ENCODE measurements at places on chromosomes 6 and 20.

- DNase-seq = no peak
These were observed 3.7 kb downstream of the CSNK2A1 start for GRCh38 chr20:539848-540247.

DNA sequence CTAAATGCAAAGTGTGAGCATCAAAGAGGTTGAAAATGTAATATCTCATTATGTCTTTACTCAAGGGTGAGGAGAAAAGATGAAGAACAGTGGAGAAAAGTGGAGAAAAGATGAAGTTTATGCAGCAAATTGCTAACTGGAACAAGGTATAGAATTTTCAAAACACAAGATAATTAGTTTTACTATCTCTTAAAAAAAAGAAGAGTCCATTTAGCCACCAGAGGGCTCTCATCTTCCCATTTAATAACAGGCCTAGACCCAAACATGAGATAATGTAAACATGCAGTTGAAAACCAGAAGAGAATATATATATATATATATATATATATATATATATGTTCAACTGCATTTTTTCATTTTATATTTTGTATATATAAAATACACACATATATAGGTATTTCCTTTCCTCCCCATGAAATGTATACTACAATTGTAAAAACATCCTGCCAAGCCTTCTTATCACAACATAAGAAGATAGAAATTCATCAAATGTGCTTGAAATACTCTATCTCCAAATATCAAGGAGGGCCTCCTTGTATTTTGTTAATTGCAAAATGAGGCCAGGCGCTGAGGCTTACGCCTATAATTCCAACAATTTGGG lies 78.4 kb downstream of the ADTRP start:
- no peak for DNase-seq

- no peak for DNase-seq
These were observed 10.5 kb downstream of the CRISP3 start for GRCh38 chr6:49733680-49734079.

DNA sequence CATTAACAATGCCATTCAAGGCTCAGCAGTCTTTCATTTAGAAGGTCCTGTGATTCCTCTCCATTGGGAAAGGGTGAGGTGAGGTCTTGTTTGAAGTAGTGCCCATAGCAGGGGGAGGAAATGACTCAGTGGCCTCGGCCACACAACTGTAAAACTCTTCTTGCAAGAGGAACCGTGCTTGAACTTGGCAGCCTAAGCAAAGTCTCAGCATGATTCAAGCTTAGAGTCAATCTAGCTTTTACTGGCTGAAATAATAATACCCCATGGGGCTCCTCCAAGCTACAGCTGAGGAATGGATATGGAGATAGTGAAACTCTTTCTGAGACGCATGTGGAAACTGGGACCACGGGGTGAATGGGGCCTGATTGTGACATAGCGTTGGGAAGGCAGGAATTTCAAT lies 428.2 kb downstream of the BMP2 start:
- no peak for DNase-seq

DNA sequence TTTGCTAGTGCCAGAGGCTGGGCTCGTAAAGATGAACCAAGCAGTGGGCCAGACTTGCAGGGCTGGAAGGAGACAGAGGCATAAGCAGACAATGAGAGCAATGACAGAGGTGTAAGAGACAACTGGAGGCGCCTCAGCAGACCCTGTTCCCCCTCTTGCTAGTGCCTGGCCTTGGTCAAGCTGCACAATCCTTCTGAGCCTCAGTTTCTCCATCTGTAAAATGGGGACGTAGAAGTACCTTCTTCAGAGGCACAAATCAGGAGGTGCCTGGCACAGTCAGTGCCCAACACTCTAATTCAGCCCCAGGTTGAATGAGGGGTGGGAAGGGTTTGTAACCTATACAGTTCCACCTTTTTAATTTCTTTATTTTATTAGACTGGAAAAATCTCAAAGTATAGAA lies 23.2 kb downstream of the BPIFB1 start:
- DNase-seq = no peak

DNA sequence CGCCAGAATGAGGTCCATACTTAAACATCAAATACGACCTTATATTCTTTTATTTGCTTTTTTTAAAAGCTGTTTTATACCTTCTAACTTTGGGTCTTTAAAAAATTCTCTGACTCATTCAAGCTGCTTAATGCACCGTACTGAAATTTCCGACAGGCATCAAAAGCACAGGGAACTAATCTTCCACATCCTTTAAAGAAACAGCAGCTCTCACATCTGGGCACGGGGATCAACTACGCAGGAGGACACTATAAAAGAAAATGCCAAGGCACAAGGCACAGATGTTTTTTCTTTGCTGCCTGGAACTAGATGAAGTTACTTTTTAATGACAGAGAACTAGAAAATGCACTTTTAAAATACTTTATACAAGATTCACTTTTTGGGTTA lies 112.4 kb upstream of the ARG1 start:
- no peak for DNase-seq

- no peak for DNase-seq
These were observed 5.2 kb upstream of the MMS22L start for GRCh38 chr6:97288188-97288587.

- no peak for DNase-seq
These were observed 2.8 kb upstream of the MC3R start for GRCh38 chr20:56245761-56246160.

DNA sequence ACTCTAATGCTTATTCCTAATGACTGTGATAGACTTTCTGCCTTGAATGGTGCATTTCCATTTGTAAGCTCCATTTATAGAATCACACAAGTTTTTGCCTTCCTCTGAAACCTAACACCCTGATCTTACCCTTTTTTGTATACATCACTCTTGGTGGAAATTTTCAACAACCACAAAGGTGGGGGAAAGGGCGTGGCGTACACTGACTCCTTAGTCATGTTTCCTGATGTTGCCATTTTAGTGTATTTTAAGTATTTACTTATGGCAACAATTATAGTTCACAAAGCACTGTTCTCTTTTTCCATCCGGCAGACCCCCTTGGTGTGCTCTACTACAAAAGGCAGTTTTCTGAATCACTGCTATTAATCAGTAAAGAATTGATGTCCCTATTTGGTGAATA lies 92.0 kb downstream of the ATXN1 start:
- DNase-seq = no peak

GRCh38 chr6:82690283-82690682 lies 326.7 kb downstream of the TPBG start:
- no peak for DNase-seq

DNA sequence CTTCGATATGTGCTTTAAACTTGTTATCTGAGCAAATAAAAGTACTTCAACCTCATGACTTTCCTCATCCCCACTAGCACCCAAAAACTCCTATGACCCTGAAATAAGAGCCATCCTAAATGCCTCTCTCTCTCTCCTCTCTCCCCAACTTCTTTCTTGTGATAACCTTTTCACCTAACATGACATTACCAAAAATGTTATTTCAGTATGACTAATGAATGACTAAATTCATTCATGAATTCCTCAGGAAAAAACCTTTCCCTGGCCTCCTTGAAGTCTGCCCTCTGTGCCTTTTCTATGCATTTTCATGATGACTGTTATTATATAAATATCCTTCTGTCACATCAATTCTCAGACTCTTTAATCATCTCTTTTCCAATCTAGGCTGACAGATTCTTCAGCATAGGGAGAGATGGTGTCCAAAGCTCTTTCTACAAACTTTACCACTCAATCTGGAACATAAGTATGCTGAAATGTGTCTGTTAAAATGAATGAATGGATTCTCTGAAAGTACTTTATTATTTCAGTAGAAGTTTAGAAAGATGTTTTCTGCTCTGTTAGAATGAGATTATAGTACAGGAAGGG lies 114.3 kb upstream of the GGTLC1 start:
- DNase-seq = no peak

DNA sequence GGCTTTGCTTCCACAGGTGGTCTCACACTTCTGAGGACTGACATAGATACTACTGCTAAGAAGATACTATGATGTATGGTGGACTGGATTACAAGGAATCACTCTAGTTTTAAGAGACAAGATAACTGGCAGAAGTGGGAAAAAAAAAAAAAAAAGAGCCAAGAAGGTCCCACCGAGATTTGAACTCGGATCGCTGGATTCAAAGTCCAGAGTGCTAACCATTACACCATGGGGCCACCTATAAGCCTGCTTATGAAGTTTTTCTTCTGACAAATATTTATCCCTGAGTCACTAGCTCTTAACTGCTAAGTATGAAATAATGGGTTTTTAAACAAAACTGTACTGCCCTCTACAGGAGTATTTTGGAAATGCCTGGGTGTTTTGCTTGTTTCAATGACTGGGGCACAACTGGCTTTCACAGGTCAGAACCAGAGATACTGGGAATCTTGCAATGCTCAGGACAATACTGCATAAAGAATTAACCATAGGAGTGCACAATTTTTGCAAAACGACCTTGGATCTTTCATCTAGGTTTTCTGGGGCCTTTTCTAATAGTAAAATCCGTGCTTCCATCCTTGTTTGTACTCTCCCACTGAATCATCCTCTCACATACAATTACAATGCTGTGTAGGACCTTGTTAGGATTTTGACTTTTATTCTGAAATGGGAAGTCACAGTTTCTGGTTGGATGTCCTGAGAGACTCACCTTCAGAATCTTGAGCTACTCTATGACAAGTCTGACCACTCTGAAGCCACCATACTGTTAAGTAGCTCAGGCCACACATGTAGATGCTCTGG lies 116.3 kb downstream of the OR2B2 start:
- DNase-seq = no peak

- no peak for DNase-seq
These were observed 35.0 kb upstream of the ZFAND3 start for GRCh38 chr6:37784585-37784967.

GRCh38 chr6:143408151-143408786 lies 42.2 kb downstream of the ADAT2 start:
- DNase-seq = no peak

GRCh38 chr6:142966294-142966693 lies 21.3 kb upstream of the HIVEP2 start:
- DNase-seq = no peak

- no peak for DNase-seq
These were observed 40.0 kb upstream of the OCSTAMP start for GRCh38 chr20:46590443-46590842.

- no peak for DNase-seq
These were observed 136.6 kb downstream of the DTNBP1 start for GRCh38 chr6:15526212-15526701.

DNA sequence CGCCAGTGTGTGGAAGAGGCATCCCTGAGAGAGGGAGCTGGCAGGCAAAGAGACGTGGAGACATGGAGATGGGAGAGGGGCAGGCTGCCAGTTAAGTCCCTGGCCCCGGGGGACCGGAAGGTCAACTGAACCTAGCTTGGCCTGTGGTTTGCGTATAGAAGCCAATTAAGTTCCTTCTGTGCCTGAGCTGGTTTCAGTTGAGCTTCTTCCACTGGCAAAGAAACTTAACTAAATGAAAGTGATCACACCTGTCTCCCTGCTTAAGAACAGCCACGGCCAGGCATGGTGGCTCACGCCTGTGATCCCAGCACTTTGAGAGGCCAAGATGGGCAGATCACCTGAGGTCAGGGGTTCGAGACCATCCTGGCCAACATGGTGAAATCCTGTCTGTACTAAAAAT lies 26.7 kb upstream of the NNAT start:
- DNase-seq = no peak

- DNase-seq = no peak
These were observed 128.8 kb downstream of the PHF3 start for GRCh38 chr6:63764318-63764916.

DNA sequence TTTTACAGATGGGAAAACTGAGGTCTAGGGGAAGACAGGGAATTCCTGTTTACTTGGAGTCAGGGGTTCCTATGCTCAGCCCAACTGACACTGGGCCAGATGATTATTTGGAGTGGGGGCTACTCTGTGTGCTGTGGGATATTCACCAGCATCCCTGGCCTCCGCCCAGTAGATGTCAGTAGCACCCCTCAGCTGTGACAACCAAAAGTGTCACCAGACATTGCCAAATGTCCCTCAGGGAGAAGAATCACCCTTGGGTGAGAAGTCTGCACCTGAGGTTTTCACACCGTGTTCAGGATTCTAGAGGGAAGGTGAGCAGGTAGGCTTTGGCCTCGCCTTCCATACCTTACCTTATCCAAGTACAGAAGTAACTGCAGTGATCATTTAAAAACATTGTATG lies 27.6 kb downstream of the CDH26 start:
- DNase-seq = no peak

DNA sequence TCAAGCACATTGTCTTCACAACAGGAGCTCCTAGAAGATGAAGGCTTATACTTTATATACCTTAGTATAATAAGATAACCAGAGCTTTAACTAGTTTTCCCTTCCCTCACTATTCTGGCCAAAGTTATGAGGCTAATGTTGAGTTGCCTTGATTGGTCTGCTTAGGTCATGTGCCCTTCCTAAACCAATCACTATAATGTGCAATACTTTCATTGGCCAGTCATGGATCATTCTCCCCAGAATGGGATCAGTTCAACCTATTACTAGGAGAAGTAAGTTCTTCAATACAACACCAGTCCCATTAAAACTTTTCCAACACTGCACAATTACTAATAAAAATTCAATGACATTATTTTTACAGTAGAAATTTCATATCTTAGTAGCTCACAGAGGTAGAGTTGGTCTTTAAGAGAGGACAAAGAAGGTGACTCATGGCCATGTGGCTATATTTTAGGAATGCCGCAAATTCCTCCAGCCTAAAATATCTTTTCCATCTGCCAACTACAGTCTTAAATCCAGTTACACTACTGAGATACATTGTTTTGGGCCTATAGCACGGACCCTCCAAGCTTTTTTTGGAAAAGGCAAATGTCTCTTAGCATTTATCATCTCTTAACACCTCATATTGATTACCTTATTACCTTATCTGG lies 12.5 kb upstream of the POU3F2 start:
- no peak for DNase-seq

- no peak for DNase-seq
These were observed 58.1 kb downstream of the C6orf58 start for GRCh38 chr6:127635091-127635490.

GRCh38 chr6:152811785-152812184 lies 61.2 kb downstream of the VIP start:
- no peak for DNase-seq

GRCh38 chr6:146289816-146290588 lies 253.6 kb upstream of the RAB32 start:
- no peak for DNase-seq

DNA sequence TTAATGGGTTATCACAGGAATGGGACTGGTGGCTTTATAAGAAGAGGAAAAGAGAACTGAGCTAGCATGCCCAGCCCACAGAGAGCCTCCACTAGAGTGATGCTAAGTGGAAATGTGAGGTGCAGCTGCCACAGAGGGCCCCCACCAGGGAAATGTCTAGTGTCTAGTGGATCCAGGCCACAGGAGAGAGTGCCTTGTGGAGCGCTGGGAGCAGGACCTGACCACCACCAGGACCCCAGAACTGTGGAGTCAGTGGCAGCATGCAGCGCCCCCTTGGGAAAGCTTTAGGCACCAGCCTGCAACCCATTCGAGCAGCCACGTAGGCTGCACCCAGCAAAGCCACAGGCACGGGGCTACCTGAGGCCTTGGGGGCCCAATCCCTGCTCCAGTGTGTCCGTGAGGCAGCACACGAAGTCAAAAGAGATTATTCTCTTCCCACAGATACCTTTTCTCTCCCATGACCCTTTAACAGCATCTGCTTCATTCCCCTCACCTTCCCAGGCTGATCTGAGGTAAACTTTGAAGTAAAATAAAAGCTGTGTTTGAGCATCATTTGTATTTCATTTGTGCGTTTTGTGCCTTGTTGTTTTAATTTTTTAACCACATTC lies 4.4 kb downstream of the HLA-E start:
- DNase-seq = no peak

- no peak for DNase-seq
These were observed 6.8 kb upstream of the TFAP2D start for GRCh38 chr6:50706575-50706974.

GRCh38 chr20:2840967-2841531 lies 504 bp downstream of the VPS16 start:
- peak; percentile 52 for DNase-seq
